ENCODE measurements at places on chromosomes 13 and 19. TPM values are rescaled to one million over a fixed set of nuclear protein-coding genes. Genes with fewer than 3 reads are reported as not detected.

LHFPL6 gene
- total RNA-seq: 53.8 TPM

IFT88 gene
- 13.5 TPM for total RNA-seq

ZNF560 gene
- 0.13 TPM for total RNA-seq

FBXO46 gene
- 16.6 TPM for total RNA-seq

IGFL2 gene
- total RNA-seq: not detected

- H3K4me1 ChIP-seq: no peaks in the 10 kb centered on the region
- H3K36me3 ChIP-seq: no peaks in the 10 kb centered on the region
- H3K4me3 ChIP-seq: no peak overlapping the region
- H3K27ac ChIP-seq: no peak overlapping the region
Measured at GRCh38 chr19:7590256-7590655, 5.4 kb upstream of the CAMSAP3 start.

GRCh38 chr19:8487137-8487851 lies 15.1 kb downstream of the PRAM1 start:
- H3K36me3 ChIP-seq: peaks cover 92% of the 10 kb centered on the region
- peak overlapping the region; percentile 95 for H3K27ac ChIP-seq
- no peaks in the 10 kb centered on the region for H3K27me3 ChIP-seq
- H3K4me3 ChIP-seq: no peak overlapping the region
- peak; percentile 84 for DNase-seq

DNA sequence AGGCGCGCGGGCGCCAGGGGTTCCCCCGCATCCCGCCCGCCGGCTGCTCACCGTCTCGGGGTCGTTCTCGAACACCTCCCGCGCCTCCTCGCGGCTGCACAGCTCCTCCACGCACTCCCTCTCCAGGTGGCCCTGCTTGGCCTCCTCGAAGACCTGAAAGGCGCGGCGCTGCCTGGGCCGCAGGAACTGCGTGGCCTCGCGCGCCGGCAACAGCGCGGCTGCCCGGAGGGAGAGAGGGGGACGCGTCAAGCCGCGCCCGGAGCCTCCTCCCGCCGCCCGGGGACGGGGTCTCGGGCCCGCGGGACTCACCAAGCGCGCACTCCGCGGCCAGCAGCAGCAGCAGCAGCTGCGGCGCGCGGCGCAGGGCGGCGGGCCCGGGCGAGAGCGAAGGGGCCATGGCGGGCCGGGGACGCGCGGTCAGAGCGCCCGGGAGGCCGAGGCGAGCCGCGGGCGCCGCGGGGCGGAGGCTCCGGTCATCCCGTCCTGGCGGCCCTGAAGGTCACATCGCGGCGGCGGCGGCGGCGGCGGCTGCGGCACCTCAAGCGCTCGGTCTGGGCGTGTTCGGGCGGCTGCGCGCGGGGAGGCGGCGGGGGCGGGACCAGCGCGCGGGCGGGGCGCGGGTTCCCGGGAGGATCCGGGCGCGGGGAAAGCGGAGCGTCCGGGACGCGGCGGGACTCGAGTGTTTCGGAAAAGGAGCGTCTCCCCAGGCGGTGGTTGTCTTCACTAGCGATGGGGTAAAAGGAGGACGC lies at the start of gene GAS6:
Gene GAS6 (minus strand): TSS at position 553 of the 749 bp plus-strand sequence. CDS start 156 bp downstream, at position 397.
- peak; percentile 88 for DNase-seq
- H3K4me1 ChIP-seq: peaks cover 6% of the 10 kb centered on the region
- H3K27ac ChIP-seq: peak within 1 kb of the TSS; percentile 80
- no peaks in the 10 kb centered on the region for H3K27me3 ChIP-seq
- peak within 1 kb of the TSS; percentile 81 for H3K4me3 ChIP-seq

DNA sequence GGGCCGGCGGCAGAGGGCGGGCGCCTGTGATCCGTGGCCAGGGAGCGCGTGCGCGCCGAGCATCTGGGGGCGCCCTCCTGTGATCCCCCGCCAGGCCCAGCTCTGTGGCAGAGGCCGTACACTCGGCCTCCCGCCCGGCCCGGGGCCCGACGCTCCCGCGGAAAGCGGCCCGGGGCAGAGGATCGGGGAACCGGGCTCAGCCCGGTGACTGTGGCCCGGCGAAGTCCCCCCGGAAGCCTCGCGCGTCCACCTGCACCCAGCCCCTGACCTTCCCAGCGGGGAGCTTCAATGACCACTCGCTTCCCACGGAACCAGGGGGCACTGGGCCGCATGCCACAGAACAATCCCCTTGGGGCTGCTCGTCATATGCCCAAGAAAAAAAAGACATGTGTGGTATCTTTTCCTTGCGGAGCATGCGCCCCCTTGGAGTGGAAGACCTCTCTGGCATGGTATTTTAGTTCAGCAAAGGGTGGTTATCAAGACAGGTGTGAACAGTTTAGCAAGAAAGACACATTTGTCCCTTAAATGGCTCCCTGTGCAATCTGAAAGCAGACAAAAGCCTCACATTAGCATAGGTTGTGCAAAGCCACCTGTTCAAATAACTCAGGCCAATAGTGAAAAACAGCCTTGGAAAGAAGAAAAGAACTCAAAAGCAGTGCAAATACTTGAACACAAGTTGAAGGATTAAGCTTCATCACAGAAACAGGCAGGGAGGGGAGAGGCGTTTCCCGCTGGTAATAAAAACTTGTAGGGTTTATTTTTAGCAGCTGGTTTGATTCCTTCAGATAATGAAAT lies 290.9 kb upstream of the SOX21 start:
- H3K27ac ChIP-seq: no peak overlapping the region
- H3K27me3 ChIP-seq: peaks cover 33% of the 10 kb centered on the region
- no peak overlapping the region for H3K4me3 ChIP-seq
- H3K36me3 ChIP-seq: no peaks in the 10 kb centered on the region
- peaks cover 10% of the 10 kb centered on the region for H3K4me1 ChIP-seq
- DNase-seq: peak; percentile 36

GRCh38 chr19:15587663-15588062 lies 27.4 kb upstream of the CYP4F8 start:
- H3K4me3 ChIP-seq: no peak overlapping the region
- H3K36me3 ChIP-seq: no peaks in the 10 kb centered on the region
- no peak for DNase-seq
- H3K27ac ChIP-seq: peak overlapping the region; percentile 79
- peaks cover 32% of the 10 kb centered on the region for H3K27me3 ChIP-seq

GRCh38 chr19:39410831-39411080 lies 1.7 kb upstream of the PLEKHG2 start:
- no peak for DNase-seq
- H3K27me3 ChIP-seq: peaks cover 12% of the 10 kb centered on the region
- peaks cover 61% of the 10 kb centered on the region for H3K4me1 ChIP-seq
- H3K36me3 ChIP-seq: peaks cover 21% of the 10 kb centered on the region
- H3K27ac ChIP-seq: peak overlapping the region; percentile 98

- H3K4me3 ChIP-seq: no peak overlapping the region
- no peaks in the 10 kb centered on the region for H3K27me3 ChIP-seq
- no peaks in the 10 kb centered on the region for H3K4me1 ChIP-seq
- no peak overlapping the region for H3K27ac ChIP-seq
Measured at GRCh38 chr19:36103842-36104552, 6.9 kb upstream of the OVOL3 start.

DNA sequence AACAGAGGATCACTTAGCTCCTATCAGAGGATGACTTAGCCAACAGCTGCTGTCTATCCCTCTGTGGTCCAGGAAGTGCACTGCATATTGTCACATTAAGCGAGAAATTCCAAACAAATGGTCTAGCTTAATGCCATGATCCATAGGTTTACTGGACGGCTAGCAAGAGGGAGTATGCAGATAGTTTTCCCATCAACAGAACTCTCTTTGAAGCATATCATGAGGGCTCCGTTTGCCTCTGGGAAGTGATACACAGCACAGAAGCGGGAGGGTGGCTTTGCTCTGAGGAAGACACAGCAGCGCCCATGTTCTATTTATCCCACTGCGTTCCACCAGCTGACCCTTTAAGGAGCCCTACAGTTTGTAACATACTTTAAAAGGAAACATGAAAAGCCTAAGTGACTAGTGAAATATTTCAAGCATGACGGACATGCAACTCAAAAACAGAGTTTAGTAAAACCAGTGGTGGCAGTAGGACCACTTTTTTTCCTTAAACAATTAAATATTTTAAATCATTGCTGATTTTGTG lies 52.7 kb downstream of the COL4A1 start:
- H3K27me3 ChIP-seq: no peaks in the 10 kb centered on the region
- no peak overlapping the region for H3K27ac ChIP-seq
- H3K36me3 ChIP-seq: no peaks in the 10 kb centered on the region

GRCh38 chr19:46607448-46607841 lies 6.3 kb downstream of the CALM3 start:
- DNase-seq: no peak
- no peak overlapping the region for H3K27ac ChIP-seq
- no peak overlapping the region for H3K4me3 ChIP-seq
- H3K4me1 ChIP-seq: peaks cover 43% of the 10 kb centered on the region

- no peaks in the 10 kb centered on the region for H3K27me3 ChIP-seq
- H3K4me1 ChIP-seq: peaks cover 52% of the 10 kb centered on the region
- peak overlapping the region; percentile 91 for H3K4me3 ChIP-seq
Measured at GRCh38 chr19:55116232-55116858, 1.1 kb downstream of the PPP1R12C start.

- H3K36me3 ChIP-seq: no peaks in the 10 kb centered on the region
- no peak overlapping the region for H3K4me3 ChIP-seq
- H3K27ac ChIP-seq: no peak overlapping the region
- no peak for DNase-seq
Measured at GRCh38 chr19:28301961-28302360, 911.0 kb downstream of the UQCRFS1 start.

- no peak overlapping the region for H3K4me3 ChIP-seq
- H3K27me3 ChIP-seq: no peaks in the 10 kb centered on the region
- no peak for DNase-seq
- H3K4me1 ChIP-seq: no peaks in the 10 kb centered on the region
Measured at GRCh38 chr13:67855741-67856238, 625.7 kb upstream of the PCDH9 start.

DNA sequence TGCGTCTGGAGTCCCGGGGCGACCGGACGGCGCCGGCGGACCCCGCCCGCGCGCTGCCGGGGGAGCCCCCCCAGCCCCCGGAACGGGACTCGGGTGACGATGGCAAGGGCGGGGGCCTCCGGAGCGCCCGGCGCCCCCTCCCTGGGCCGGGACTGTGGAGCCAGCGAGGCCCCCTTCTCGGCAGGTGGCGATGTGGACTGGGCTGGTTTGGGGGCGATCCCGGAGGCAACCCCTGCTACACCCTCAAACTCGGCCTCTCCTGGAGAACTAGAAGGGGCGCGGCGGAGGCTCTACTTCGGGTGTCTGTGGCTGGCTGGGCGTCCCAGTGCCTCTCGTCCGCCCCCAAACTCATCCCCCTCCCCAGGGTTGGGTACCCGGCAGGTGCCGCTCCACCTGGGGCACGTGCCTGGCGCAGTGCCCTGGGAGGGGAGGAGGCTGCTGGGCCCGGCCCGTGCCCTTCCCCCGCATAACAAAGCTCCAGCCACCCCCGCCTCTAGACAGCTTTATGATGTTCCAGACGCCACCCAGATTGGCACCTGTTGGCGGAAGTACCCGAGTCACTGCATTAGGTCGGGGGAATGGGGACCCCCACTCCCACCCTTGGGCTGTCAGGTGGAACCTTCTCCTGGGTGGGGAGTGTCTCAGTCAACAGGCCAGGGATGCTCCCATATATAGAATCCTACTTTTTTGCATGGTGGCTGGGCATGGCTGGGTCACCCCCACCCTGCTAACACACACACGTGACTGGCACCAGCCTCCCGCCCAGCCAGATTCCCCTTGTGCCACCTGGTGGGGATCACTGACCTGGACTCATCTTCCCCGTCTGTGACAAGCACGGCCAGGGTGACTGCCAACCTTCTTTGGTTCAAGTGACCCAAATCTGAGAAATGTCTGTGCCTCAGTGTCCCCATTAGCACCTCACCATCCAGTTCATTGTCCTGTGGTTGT lies 722 bp downstream of the PKN1 start:
- peaks cover 14% of the 10 kb centered on the region for H3K4me1 ChIP-seq
- peak overlapping the region; percentile 85 for H3K27ac ChIP-seq
- H3K27me3 ChIP-seq: no peaks in the 10 kb centered on the region
- no peak for DNase-seq
- H3K36me3 ChIP-seq: peaks cover 6% of the 10 kb centered on the region

GRCh38 chr13:21014502-21015170 lies 46.8 kb downstream of the LATS2 start:
- H3K4me3 ChIP-seq: no peak overlapping the region
- no peaks in the 10 kb centered on the region for H3K36me3 ChIP-seq
- DNase-seq: no peak
- peak overlapping the region; percentile 55 for H3K27ac ChIP-seq
- H3K27me3 ChIP-seq: no peaks in the 10 kb centered on the region

GRCh38 chr13:23871616-23872220 lies 17.5 kb downstream of the MIPEP start:
- H3K4me1 ChIP-seq: peaks cover 5% of the 10 kb centered on the region
- no peak overlapping the region for H3K4me3 ChIP-seq
- peak; percentile 46 for DNase-seq
- no peaks in the 10 kb centered on the region for H3K36me3 ChIP-seq

All from left lung (tissue), 14 donors.